ENCODE measurements at places on chromosomes 11 and 22.

DNA sequence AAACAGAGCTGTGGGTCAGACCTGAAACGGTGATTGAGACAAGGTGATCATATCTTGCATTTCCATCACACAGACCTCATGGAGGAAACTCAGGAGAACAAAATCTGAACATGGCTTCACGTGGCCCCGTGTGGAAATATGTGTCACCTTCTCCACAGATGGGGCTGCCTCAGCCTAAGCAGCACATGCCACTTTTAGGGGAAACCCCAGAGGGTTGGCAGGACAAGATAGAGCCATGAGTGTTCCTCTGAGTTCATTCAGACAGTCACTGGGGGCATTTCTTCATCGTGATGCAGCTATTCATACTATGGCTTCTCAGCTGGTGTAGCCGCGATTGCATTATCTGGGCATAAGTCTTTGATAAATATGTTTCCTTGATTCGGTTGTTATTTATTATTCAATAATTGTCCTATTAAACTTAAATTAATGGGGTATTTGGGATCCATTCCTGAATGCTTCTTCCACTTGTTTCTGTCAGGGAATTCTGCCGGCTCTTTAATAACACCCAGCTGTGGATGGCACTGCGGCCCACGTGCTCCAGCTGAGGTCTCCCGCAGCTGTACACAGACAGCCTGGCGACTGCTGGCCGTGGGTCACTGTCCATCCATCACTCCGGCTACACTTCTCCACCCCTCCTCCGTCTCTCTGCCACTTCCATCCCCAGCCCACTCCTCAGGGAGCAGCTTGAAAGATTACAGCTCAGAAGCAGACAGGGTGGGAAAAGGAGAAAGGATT is 485.1 kb downstream of the OPCML start:
- H3K4me3 ChIP-seq: no peak overlapping the region
- H3K27ac ChIP-seq: no peak overlapping the region
- H3K36me3 ChIP-seq: no peaks in the 10 kb centered on the region
- H3K4me1 ChIP-seq: peaks cover 34% of the 10 kb centered on the region
- no peaks in the 10 kb centered on the region for H3K27me3 ChIP-seq
- DNase-seq: no peak

DNA sequence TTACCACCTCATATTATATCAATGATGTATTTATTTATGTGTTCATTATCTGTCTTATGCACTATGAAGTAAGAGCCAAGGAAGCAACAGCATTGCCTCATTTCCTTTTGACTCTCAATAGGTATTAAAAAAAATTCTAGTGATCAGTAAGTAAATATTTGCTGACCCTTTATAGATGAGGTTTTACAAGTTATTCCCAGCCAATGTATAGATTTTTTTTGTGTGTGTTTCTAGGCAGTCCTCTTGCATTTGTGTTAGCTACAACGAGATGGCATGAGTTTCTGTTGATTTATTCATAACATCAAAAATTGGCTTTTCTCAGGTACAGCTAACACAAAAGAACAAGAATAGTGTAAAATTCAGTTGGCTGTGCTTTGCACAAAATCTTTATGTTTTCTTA is 4.7 kb downstream of the OR1S2 start:
- no peak overlapping the region for H3K27ac ChIP-seq
- H3K4me3 ChIP-seq: no peak overlapping the region
- H3K36me3 ChIP-seq: no peaks in the 10 kb centered on the region
- no peak for DNase-seq
- H3K4me1 ChIP-seq: no peaks in the 10 kb centered on the region

DNA sequence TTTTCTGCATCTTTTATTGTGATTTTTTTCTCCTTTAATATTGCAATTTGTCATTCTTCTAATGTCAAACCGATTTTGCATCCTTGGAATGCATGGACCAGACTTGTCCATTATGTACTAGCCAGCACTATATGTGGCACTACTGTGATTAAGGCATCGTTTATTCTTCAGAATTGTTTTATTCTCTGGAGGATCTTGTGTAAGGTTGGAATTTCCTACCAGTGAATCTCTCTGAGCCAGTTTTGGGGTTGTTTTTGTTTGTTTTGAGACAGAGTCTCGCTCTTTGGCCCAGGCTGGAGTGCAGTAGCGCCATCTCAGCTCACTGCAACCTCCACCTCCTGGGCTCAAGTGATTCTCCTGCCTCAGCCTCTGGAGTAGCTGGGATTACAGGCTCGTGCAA is 58.5 kb downstream of the IGLL5 start:
- H3K4me3 ChIP-seq: no peak overlapping the region
- no peak overlapping the region for H3K27ac ChIP-seq
- DNase-seq: no peak
- H3K36me3 ChIP-seq: no peaks in the 10 kb centered on the region
- peaks cover 2% of the 10 kb centered on the region for H3K27me3 ChIP-seq

DNA sequence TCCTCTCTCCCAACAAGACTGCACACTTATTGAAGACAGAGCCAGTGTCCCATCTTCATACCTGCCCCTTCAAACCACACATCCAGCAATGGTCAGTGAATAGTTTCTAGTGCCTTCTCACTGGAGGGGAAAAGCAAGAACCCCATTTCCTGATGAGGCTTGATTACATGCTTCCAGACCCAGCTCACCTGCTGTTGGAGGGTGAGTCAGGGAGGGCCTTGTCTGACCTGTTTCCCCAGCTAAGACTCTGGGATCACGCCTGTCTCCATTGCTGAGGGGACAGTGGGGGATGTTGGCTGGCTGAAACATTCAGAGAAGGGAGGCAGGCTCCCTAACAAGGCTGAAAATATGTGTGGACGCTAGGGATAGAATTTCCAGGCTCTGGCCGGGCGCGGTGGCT is 27.5 kb upstream of the ZDHHC13 start:
- no peak overlapping the region for H3K27ac ChIP-seq
- H3K27me3 ChIP-seq: no peaks in the 10 kb centered on the region
- no peaks in the 10 kb centered on the region for H3K36me3 ChIP-seq
- no peak overlapping the region for H3K4me3 ChIP-seq
- no peak for DNase-seq
- H3K4me1 ChIP-seq: peaks cover 3% of the 10 kb centered on the region

- no peaks in the 10 kb centered on the region for H3K27me3 ChIP-seq
- no peak for DNase-seq
- H3K27ac ChIP-seq: peak overlapping the region; percentile 13
- H3K4me3 ChIP-seq: no peak overlapping the region
- H3K4me1 ChIP-seq: peaks cover 7% of the 10 kb centered on the region
- H3K36me3 ChIP-seq: no peaks in the 10 kb centered on the region
These were observed 24.0 kb downstream of the MARK2 start for GRCh38 chr11:63862923-63863322.

- no peak overlapping the region for H3K4me3 ChIP-seq
- H3K27ac ChIP-seq: no peak overlapping the region
- peaks cover 16% of the 10 kb centered on the region for H3K4me1 ChIP-seq
These were observed 213.5 kb downstream of the TENM4 start for GRCh38 chr11:79227308-79227707.

DNA sequence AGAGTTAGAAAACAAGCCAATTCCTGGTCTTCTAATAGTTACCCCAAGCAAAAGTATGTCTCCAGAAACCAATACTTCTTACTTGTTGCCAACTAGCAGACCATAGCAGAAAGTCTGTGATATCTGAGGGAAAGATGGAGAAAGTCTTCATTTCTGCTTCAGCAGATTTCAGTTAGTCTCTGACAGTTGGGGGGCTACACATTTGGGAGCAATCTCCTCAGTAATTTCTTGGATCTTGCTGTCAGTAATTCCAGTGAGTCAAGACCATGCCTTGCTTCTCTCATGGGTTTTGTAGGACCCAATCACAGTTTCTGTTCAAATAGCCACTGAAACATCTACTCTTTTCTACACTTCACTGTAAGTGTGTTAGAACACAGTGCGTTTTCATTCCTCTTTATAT is 118.8 kb downstream of the ATXN10 start:
- DNase-seq: no peak
- H3K27ac ChIP-seq: no peak overlapping the region
- no peak overlapping the region for H3K4me3 ChIP-seq
- peaks cover 1% of the 10 kb centered on the region for H3K27me3 ChIP-seq
- peaks cover 11% of the 10 kb centered on the region for H3K36me3 ChIP-seq
- peaks cover 9% of the 10 kb centered on the region for H3K4me1 ChIP-seq

GRCh38 chr22:34845391-34845790 is 220.6 kb upstream of the ISX start:
- H3K27me3 ChIP-seq: peaks cover 2% of the 10 kb centered on the region
- peaks cover 8% of the 10 kb centered on the region for H3K4me1 ChIP-seq
- no peak overlapping the region for H3K27ac ChIP-seq
- H3K4me3 ChIP-seq: no peak overlapping the region
- DNase-seq: no peak

GRCh38 chr22:39236321-39237317 is 8.2 kb downstream of the PDGFB start:
- no peak overlapping the region for H3K27ac ChIP-seq
- no peak for DNase-seq
- no peaks in the 10 kb centered on the region for H3K36me3 ChIP-seq
- H3K4me3 ChIP-seq: peak overlapping the region; percentile 28
- peaks cover 12% of the 10 kb centered on the region for H3K4me1 ChIP-seq
- peaks cover 5% of the 10 kb centered on the region for H3K27me3 ChIP-seq

DNA sequence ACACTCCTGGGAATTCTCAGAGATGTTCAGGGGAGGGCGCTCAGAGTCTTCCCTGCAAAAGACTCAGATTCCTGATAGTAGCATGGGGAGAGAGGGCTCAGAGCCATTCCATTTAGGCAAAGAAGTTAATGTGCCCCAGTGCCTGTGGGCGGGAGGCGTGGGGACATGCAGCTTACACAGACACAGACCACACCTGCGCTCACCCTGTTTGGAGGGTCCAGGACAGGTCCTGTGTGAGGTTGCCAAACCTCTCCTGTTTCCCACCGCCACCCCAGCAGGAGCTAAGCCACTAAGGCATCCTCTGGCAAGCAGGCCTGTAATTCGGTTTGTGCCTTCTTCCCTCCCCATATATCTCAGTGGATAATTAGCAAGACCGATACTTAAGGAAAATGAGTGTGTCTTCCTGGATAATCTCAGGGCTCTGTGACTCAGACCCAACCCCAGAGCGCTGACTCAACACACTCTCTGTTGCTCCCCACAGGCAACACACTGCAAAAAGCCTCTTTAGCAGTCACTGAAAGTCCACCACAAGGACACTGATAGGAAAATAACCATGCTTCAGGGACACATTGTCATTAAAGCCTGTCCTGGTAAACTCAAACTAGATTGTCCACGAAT is 118.9 kb upstream of the LMO1 start:
- H3K27me3 ChIP-seq: no peaks in the 10 kb centered on the region
- no peak for DNase-seq
- peaks cover 22% of the 10 kb centered on the region for H3K4me1 ChIP-seq
- H3K4me3 ChIP-seq: peak overlapping the region; percentile 13
- H3K36me3 ChIP-seq: peaks cover 11% of the 10 kb centered on the region
- H3K27ac ChIP-seq: no peak overlapping the region

DNA sequence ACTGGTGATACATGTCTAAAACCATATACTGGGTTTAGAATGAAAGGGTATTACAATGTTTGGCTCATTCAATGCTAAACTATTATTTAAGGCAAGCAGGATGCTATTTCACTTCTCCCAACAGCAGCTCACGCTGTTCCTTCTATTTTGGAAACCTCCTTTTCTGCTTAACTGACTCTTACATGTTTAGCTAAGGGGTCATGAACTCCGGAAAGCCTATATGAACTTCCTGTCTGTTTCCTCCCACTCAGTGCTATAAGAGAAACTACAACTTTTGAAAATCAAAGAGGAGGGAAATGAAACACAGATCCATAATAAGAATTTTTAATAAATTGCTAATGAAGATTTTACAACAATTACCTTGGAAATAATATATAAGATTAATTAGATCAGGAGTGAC is 30.9 kb downstream of the SLC36A4 start:
- no peak overlapping the region for H3K27ac ChIP-seq
- H3K36me3 ChIP-seq: no peaks in the 10 kb centered on the region
- H3K4me3 ChIP-seq: no peak overlapping the region
- no peak for DNase-seq

DNA sequence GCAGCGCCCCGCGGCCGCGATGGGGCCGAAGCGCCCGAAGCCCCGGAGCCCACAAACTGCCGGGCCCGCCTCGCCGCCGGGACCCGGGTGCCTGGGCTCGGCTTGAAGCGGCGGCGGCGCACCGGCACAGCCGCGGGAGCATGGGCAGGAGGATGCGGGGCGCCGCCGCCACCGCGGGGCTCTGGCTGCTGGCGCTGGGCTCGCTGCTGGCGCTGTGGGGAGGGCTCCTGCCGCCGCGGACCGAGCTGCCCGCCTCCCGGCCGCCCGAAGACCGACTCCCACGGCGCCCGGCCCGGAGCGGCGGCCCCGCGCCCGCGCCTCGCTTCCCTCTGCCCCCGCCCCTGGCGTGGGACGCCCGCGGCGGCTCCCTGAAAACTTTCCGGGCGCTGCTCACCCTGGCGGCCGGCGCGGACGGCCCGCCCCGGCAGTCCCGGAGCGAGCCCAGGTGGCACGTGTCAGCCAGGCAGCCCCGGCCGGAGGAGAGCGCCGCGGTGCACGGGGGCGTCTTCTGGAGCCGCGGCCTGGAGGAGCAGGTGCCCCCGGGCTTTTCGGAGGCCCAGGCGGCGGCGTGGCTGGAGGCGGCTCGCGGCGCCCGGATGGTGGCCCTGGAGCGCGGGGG is 346 bp downstream of the FJX1 start:
- H3K4me1 ChIP-seq: peaks cover 30% of the 10 kb centered on the region
- peaks cover 15% of the 10 kb centered on the region for H3K27me3 ChIP-seq
- no peak for DNase-seq
- H3K36me3 ChIP-seq: no peaks in the 10 kb centered on the region
- H3K4me3 ChIP-seq: no peak overlapping the region
- H3K27ac ChIP-seq: no peak overlapping the region

- DNase-seq: no peak
- H3K27ac ChIP-seq: peak overlapping the region; percentile 28
- peaks cover 18% of the 10 kb centered on the region for H3K27me3 ChIP-seq
- H3K4me1 ChIP-seq: peaks cover 37% of the 10 kb centered on the region
- H3K4me3 ChIP-seq: no peak overlapping the region
- no peaks in the 10 kb centered on the region for H3K36me3 ChIP-seq
These were observed 76.9 kb downstream of the BCR start for GRCh38 chr22:23256986-23257888.

DNA sequence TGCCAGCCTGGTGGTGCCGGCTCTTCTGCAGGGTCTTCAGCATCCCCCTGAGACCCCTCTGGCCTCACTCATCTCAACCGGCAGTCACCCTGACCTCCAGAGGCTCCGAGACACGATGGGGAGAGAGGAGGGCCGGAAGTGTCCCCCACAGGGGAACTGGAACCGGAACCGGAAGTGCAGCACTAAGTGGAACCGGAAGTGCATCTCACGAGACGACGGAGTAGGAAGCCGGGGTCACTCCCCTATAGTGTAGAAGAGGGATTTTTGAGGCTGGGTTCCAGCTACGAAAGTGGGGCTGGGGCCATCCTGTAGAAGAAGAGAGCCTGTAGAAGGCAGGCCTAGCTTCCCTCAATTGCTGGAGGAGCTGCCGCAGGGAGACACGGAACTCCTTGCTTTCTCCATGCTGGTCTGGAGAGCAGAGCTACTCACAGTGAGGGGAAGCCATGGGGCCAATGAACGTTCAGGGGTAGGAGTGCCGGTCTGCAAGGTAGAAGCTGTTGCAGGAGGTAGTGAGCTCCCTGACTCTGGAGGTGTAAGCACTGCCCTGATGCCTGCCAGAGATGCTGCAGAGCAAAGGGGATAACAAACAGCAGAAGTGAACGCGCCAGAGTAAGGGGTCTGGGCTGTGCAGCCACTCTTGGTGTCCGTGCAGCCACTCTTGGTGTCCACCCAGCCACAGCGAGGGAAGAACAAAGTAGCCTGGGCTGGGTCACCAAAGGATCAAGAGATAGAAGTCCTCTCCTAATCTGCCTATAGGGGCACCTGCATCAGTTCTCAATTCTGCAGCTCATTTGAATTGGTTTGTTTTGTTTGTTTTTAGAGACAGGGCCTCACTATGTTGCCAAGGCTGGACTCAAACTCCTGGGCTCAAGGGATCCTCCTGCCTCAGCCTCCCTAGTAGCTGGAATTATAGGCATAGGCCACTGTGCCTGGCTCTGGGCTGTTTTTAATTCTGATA is 21.9 kb downstream of the SCUBE1 start:
- H3K36me3 ChIP-seq: no peaks in the 10 kb centered on the region
- H3K27me3 ChIP-seq: no peaks in the 10 kb centered on the region
- H3K4me1 ChIP-seq: peaks cover 23% of the 10 kb centered on the region
- H3K27ac ChIP-seq: no peak overlapping the region

All from glutamatergic neuron (in vitro differentiated cells).